ENCODE measurements at places on chromosomes 1 and 21.

DNA sequence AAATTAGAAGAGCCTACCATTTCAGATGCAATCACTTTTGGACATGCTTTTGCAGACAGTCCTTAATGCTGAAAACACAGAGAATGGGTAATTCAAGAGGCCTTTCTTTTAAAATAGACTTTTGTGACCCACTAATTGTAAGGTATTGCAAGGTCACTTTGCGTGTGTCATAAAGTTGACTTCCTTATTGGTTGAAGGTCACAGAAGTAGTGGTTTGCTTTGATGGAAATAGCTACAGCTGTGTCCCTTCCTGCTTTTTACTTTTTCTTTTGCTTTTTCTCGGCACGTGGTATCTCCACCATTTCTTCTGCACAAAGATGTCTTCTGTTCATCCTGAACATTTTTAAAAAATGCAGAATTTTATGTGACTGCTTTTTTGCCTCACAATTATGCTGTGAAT is 146.8 kb downstream of the DYRK1A start:
- DNase-seq = no peak

DNA sequence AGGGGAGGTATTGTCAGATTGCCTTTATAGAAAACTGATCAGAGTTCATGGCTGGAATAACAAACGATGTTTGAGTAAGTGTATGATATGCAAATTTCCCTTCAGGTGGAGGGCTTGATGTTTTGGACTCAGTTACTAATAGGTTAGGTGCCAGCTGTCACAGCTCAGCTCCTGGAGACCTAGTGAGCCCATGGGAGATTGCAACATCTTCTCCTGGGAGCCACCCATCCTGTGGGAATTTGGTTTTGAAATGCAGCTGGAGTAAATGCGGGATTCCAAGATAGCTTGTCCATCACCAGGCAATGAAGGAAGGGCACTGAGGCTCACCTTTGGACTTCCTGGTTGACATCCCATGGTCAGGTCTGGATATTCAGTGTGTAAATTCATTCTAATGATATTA is 211.4 kb upstream of the NRIP1 start:
- DNase-seq = no peak

GRCh38 chr21:35658242-35658641 is 402.1 kb downstream of the SETD4 start:
- peak; percentile 14 for DNase-seq

DNA sequence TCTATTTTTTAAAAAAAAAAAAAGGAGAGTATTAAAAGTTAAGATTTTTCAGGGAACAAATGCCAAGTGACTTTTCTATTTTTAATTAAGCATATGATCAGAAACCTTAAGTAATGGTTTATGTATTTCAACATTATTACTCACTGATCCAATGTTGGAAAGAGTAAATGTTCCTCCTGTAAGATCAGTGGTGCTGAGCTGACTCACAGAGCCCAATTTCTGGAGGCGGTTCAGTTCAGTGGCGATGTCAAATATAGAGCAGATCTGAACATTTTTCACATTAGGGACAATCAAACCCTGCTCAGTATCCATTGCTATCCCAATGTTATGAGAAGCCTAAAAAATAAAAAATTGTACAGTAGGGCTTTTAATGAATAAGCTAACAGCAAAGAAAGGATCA is 28.2 kb upstream of the LRRC39 start:
- no peak for DNase-seq

DNA sequence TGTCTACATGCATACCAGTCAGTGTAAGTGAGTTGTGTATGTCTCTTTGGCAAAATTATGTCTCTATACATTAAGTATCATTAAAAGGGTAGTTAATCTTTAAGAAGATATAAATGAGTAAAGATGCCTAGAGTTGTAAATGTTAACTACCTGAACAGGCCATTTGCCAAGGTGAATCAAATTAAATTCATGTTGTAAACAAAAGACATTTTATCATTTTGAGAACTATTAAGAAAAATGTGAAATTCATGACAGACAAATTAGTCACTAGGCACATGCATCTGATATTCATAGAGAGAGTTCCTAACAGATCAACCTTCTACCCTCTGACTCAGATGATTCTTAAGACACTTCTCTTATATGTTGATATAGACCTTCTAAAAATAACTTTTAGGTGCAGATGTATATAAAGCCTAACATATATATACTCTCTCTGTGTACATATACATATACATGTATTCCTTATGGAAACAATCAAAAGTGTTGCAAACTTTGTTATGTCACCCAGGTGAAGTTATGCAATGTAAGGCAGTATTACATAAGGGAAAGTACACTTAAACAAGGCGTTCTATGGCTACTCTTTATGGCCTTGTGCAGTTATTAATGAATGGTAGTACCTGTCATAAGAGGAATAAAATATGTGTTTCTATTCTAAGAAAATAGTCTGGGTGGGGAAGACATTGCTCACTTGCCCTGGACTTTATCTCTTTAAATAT is at the start of gene TMPRSS15:
Gene TMPRSS15 (minus strand): TSS at position 51 of the 716 bp plus-strand sequence. CDS start 163 bp downstream, outside the sequence.
- DNase-seq = no peak

DNA sequence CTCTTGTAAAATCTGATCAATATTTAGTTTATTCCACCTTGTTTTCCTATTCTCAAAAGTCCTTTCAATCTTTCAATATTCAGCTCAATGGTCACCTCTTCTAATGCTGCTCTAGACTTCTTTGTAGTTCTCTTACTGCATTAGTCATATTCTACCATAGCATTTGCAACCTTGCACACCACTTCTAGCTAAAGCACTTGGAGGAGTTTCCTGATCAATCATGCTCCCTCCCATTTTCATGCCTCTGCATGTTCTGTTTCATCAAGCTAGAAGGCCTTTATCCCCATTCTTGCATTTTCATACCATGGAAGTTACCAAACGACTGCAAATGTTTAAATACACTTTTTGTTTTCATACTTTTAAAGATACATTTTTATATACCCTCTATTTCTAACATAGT is 72.1 kb downstream of the SLC5A9 start:
- no peak for DNase-seq

GRCh38 chr1:54571326-54571725 is 23.3 kb downstream of the ACOT11 start:
- no peak for DNase-seq

- DNase-seq = no peak
Measured at GRCh38 chr1:235051521-235051920, 77.1 kb downstream of the TOMM20 start.

GRCh38 chr1:232610192-232610901 is 19.6 kb downstream of the SIPA1L2 start:
- DNase-seq = no peak

DNA sequence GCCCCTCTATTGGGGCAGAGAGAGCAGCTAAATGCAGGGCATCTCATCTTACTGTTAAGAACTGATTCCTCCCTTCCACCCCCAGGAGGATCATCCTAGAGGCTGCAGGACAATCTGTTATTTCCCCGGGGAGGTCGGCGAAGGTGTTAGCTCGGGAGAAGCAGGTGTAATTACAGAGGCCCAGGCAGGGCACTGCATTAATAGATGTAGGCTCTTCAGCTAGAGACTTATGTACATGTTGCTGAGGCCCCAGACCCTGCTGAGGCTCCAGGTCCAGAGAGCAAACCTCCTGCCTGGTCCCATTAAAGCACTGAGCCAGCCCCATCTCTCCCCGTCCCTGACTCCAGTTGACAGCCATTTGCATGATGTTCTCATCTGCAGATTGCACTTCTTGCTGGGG is 320.3 kb upstream of the VAMP3 start:
- no peak for DNase-seq

- DNase-seq = no peak
Measured at GRCh38 chr1:243270097-243270864, 14.4 kb downstream of the SDCCAG8 start.

DNA sequence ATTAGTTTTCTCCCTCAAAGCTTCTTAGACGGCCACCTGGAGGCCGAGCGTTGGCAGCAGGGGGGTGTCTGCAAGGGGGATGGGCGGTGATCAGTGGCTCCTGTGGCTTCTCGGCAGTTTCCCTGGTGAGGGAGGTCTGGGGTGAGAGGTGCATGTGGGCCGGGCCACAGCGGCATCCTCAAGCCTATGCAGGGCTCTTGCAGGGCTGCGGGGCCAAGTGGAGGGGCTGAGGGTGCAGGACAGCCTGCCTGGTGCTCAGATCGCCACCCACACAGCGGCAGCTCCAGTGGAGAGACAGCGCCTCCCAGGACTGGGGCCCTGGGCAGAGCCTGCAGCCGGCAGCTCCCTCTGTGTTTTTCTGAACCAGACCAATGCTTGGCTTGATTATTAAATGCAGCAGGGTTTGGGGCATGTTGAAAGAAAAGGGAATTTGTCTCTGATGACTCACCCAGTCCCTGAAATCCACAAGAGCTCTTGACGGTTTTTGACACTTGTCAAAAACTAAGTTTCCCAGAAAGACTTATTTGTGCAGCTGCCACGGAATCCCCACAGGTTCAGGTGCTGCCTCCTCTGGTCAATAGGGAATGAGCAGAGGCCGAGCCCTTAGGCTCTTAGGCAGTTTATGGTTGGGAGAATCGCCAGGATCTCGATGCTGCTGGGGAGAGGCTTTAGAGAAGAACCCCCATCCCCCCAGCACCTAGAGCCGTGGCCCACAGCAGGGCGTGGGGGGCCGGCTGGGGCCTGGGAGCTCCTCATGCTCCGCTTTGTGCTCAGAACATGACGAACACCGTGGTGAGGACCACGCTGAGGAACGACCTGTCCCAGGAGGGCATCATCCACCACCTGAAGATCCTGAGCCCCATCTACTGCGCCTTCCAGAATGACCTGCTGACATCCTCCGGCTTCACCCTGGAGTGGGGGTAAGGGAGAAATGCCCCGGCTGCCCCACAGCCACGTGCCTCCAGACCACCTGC is 54.7 kb downstream of the UMODL1 start:
- DNase-seq = no peak

DNA sequence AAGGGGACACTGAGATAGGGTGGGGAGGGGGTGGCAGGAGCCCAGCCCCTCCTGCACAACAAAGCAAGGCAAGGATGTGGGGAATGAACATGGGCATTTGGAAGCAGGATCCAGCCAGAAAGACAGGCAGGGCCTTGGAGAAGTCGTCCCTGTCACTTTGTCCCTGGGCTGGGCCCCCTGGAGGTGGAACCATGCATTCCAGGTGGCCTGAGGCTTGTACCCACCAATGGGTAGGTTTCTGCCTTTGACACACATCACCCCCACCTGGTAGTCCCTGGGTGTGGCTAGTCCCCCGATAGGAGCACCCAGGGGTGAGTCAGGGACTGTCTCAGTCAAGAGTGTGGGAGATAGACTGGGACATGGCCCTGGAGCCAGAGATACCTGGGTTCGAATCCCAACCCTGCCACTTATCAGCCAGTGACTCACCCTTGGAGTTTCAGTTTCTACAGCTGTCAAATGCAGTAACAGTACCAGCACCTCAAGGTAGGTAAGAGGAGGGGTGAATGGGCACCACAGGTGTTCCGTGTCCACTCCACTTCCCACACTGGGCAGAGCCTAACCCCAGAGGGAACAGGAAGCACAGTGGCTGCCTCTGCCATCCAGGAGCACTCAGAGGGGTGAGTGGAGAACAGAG is 10.0 kb downstream of the PLA2G2D start:
- DNase-seq = no peak
